LoVo (cell line): ENCODE measurements at places on chromosomes 11 and 22.

DNA sequence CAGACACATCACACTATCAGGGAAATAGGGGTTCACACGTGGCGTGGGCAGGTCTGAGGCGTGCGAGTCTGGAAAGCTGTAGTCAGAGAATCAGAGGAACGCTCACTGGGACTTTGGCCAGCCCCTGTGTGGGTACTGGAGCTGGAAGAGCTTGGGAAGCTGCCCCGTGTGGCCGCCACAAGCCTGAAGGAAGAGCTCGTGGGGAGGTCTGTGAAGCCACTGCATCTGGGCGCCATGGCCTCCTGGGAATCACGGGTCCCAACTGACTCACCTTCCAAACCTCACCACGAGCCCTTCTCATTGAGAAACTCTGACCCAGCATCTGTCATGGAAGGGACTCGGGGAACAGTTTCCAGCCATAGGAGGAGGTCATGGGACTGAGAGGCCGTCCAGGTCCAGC lies 5.9 kb upstream of the MRGPRF start:
- DNase-seq = no peak

GRCh38 chr11:5288108-5288905 lies 13.4 kb downstream of the OR51B4 start:
- DNase-seq = no peak

DNA sequence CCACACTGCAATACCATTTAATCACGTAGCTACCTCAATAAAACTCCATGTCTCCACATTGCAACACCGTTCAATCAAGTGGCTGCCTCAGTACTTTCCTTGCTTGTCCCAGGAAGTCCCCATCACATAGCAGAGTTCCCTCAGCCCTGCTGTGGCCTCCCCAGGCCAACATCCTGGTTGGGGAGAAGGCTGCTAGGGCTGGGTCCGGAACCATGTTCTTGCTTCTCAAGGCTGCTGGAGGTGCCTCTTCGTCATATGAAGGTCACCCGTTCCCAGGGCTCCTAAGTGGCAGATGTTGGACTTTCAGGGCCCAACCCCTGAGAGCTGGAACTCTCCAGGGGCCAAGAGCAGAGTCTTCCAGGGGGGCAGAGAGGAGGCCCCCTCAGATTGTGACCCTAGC lies 3.3 kb downstream of the ART5 start:
- no peak for DNase-seq

- no peak for DNase-seq
Observed at GRCh38 chr22:42951093-42951710, 63.7 kb downstream of the PACSIN2 start.

GRCh38 chr11:70454197-70454767 lies 56.0 kb downstream of the CTTN start:
- no peak for DNase-seq

DNA sequence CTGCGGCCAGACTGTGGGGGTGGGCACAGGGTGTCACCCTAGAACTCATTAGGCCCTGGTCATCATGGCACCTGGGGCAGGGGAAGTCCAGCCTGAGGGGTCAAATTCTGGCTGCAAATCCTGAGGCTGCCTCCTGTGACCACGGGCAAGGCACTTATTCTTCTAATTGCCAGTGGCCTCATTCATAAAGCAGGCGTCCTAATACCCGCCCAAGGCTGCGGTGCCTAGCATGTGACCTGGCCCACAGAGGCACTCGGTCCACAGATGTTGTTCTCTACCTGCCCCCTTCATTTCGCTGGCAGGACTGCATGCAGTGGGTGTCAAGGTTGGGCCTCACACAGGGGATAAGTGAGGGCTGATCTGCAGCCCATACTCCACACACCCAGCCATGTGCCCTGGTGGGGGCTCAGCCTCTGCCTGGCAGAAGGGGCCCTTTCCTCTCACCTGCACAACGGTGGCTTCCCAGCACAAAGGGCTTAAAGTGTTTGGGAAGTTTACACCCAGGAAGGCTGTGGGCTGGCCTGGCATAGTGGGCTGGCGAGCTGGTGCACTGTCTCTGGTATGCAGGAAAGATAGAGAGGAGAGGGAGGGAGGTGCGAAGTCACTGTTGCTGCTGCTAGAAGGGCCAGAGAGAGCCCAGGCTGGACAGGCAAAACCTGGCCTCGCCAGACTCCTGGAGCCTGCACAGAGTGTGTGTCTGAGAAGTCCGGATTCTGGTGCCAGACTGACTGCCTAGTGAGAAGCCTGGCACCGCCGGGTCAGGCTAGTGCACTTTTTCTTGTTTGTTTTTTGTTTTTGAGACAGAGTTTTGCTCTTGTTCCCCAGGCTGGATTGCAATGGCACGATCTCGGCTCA lies 3.2 kb downstream of the MPST start:
- no peak for DNase-seq

- no peak for DNase-seq
Observed at GRCh38 chr11:31651208-31651607, 141.6 kb downstream of the ELP4 start.

GRCh38 chr22:23796461-23796860 lies 9.7 kb downstream of the SMARCB1 start:
- no peak for DNase-seq

GRCh38 chr11:126002181-126002580 lies 56.3 kb downstream of the VSIG10L2 start:
- DNase-seq = no peak

- DNase-seq = no peak
Observed at GRCh38 chr11:24965748-24966147, 468.9 kb downstream of the LUZP2 start.

DNA sequence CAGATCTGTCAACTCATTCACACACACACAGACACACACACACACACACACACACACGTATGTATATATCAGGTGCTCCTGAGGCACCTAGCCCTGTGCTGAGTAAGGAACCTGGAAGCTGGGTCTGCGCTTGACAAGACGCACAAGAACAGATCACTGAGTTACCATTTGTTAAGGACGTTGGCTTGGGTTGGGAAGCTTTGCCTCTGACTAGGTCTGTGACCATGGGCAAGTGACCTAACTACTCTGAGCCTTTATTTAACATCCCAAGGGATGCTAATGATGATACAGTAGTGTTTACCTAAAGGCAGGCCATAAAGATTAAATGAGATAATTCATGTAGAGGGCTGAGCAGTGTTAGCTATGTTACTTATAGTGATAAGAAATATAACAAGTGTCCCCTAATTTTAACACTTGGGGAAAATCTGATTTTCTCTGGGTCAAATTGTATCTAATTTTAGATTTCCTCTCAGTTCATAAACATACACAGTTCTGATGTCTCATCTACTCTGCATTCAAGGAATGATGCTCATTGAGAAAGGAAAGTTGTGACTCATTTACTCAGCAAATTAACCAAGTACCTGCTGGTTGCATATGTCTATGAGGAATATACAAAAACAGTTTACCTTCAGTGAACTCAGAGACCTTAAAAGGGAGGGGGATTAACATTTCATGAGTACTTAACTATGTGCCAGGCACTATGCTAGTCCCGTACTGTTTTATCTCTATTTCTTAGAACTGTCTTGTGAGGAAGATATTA lies 13.6 kb downstream of the RNF185 start:
- DNase-seq = no peak

DNA sequence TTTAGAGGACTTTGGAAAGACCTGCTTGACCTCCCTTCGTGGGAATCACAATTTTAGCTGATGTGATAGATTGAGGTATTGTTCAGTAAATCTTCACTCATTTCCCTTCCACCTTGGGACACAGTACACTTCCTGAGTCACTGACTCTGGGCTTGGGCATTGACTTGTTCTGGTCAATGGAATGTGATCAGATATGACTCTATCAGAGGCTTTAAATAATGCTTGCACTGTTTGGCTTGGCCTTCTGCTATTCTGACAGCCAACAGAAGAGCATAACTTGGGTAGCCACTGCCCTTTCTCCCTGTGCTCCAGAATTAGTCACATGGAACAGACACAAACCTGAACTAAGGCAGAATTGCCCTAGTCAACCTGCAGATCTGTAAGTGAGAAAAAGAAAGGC lies 12.5 kb downstream of the PRR5L start:
- DNase-seq = no peak

GRCh38 chr11:94728541-94728940 lies 39.6 kb upstream of the AMOTL1 start:
- DNase-seq = no peak

DNA sequence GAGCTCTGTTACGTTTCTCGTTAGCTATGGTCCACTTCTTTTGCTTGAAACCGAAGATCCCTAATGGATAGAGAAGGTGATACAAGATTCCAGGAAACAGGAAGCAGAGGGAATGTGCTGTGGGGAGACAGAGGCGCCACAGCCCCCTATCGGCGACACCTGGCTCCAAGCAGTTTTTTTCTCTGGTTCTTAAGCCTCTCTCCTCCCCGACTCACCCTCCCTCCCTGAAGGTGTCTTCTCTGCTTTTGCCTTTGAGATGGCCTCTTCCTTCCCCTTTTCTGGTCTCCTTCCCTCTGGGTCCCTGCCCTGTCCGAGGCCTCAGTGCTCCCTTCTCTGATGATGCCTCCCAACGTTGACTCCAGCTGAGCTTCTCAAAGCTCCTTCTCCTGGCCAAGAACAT lies 14.2 kb upstream of the APOBEC3A start:
- no peak for DNase-seq

GRCh38 chr11:24705474-24705873 lies 208.6 kb downstream of the LUZP2 start:
- DNase-seq = no peak

DNA sequence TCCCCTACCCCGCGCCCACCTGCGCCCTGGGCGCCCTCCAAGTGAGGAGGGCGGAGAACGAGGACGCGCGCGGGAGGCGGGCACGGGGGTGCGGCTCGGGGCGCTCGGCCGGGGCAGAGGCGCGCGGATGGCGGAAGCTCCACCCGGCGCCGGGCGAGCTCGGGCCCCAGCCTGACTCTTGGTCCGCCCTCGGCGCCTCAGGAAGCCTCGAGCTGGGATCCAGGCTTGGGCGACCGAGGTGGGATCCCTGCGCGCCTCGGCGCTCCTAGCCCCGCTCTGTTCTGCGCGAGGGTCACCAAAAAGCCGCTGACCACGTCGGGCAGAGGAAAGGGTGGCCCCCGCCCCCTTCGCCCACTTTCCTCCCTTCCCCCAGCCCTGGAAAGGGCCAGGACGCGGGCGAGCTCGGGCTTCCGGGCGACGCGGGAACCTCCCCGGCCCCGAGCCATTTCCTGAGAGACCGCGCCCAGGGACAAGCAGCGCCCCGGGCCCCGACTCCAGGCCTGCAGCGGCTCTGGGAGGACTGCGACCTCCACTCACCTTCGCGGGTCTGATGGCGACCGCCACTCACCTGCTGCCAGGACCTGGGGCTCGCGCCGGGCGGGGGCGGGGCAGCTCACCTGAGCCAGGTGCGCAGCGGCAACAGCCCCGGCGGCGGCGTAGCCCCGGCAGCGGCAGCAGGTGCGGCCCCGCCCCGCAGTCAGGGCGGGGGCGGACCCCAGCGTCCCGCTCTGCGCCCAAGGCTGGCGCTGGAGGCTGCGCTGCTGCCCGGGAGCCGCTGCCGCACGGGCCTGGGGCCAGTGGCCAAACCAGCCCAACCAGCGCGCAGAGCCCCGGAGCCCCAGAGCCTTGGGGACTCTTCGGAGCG lies 2.2 kb upstream of the SIGIRR start:
- DNase-seq = peak; percentile 69

GRCh38 chr11:110424775-110425444 lies 4.8 kb upstream of the FDX1 start:
- no peak for DNase-seq

DNA sequence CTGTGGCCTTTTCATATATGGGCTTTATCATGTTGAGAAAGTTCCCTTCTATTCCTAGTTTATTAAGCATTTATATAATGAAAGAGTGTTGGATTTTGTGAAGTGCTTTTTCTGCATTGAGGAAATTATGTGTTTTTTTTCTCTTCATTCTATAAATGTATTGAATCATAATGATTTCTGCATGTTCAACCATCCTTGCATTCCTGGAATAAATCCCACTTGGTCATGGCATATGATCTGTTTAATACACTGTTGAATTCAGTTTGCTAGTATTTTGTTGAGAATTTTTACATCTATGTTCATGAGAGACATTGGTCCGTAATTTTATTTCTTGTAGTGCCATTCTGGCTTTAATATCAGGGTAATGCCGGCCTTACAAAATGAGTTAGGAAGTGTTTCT lies 25.8 kb downstream of the PIM3 start:
- no peak for DNase-seq

DNA sequence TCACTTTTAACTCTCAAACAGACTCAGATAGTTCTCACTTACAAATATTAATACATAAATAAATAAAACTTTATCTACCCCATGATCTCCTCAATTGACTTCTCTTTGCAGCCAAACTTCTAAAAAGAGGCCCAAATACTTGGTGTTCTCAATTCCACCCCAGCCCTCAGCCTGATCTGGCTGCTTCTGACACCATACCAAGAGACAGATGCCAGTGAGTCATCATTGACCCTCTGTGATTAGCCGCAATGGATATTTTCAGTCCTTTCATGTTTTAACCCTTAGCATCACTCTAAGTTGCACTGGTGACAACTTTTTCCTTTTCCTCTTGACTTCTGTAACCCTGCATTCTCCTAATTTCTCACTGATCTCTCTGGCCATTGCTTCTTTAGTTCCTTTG lies 184.1 kb upstream of the ARHGAP20 start:
- DNase-seq = no peak

GRCh38 chr11:121958323-121958970 lies 157.6 kb downstream of the BLID start:
- DNase-seq = no peak

GRCh38 chr22:43424666-43425630 lies 13.1 kb downstream of the MPPED1 start:
- no peak for DNase-seq

- no peak for DNase-seq
Observed at GRCh38 chr22:35410663-35411034, 10.7 kb downstream of the MCM5 start.

GRCh38 chr22:34476762-34477161 lies 556.5 kb upstream of the LARGE1 start:
- no peak for DNase-seq

- DNase-seq = no peak
Observed at GRCh38 chr22:33896575-33897447, 23.5 kb downstream of the LARGE1 start.

DNA sequence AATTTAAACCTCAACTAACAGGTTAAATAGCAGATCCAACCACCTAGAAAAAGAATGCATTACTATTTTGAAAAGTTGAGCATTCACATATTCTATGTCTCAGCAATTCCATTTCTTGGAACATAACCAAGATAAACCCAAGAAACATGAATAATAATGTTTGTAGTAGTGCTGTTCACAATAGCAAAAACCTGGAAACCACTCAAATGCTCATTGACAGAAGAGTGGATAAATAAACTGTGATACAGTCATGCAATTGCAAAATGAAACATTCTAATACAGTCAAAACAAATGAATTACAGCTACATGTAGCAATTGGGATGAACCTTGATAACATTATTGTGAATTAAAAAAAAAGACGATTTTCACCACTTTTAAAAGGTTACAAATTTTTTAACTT lies 162.8 kb upstream of the TMEM45B start:
- no peak for DNase-seq

GRCh38 chr11:2156416-2157182 lies 4.4 kb downstream of the INS start:
- DNase-seq = peak; percentile 53

GRCh38 chr11:74770456-74770855 lies 21.8 kb downstream of the RNF169 start:
- no peak for DNase-seq

GRCh38 chr11:69904974-69905535 lies 85.8 kb upstream of the FGF3 start:
- DNase-seq = no peak
